Fibroblast of skin of right quadriceps (primary cell): ENCODE measurements at places on chromosomes 1 and 21.

- no peak for DNase-seq
Measured at GRCh38 chr1:230493264-230493663, 67.1 kb upstream of the PGBD5 start.

GRCh38 chr1:157597959-157598667, at the start of gene FCRL4:
Gene FCRL4, minus strand, starts transcription at chr1:157598085. Its CDS starts 141 bp downstream, at chr1:157597944.
- no peak for DNase-seq

DNA sequence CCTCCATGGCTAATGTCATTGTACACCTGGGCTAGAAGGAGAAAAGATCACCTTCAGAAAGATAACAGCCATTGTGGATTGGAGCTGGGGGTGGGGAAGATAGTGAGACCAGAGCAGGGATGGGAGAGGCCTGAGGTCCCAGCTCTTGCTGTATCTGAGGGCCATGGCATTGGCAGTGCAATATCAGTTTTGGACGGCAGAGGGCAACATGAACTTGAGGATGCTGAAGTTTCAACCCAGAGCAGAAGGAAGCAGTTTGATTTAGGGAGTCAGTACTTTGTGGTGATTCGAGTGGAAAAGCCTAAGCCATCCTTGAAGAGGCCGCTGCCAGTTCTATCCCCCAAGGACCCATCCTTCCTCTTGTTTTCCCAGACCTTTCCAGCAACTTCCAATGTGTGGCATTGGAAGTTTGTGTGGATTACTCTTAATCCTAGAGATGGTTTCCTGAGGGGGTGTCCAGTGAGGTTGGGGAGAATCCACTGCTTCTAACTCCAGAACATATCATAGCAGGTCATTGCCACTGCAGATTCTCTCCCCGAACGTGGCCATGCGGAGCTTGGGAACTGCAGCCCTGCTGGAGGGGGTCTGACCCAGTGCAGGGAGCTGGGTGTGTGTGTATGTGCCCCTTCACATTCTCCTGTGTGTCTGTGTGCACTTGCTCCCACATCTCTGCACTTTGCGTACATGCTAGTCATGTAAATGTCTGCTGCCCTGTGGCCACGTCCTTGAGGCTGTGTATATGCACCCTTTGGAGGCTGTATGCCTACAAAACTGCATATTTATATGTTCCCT, 24.1 kb downstream of the SLC26A9 start:
- DNase-seq = peak; percentile 81

DNA sequence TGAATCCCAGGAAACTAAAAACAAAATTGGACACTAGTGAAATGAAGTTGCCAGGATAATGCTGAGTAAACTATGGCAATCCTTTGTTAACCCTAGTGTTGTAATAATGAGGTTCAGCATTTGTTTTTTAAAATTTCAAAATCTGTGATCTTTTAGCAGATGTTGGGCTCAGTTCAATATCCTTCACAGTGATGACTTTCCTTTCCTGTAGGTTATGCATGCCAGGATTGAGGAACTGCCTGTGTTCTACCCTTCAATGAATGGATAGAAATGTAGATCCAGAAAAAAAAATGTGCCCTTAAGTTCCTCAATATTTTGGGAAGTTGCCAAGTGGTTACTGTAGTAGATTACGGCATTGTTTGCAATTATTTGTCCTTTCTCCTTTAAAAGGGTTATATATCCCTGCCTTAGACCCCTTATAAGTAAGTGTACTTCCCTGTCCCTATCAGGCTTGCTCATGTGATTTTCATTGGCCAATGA, 35.5 kb upstream of the IRF2BP2 start:
- DNase-seq = no peak

DNA sequence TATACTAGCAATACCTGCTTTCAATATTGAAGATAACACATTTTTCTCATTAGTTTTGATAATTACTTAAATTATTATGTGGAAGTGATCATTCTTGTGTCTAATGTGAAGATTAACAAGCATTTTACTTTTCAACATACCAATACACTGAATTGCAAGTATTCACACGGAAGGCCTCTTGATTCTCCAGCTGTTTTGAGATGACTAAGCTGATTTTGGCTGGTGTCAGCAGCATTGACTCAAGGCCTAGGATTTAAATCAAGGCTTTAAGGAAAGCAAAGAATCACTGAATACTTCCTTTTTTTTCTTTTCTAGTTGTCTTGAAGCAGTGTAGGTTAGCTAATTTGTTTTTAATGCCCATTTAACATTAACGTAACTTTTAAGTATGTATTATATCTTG, 373.7 kb downstream of the SRGAP2C start:
- peak; percentile 82 for DNase-seq

GRCh38 chr1:214451596-214451995, 99.8 kb downstream of the PTPN14 start:
- peak; percentile 77 for DNase-seq

- DNase-seq = peak; percentile 80
Measured at GRCh38 chr1:178465011-178465410, 31.8 kb downstream of the CLEC20A start.

GRCh38 chr1:63799820-63800219, 26.0 kb downstream of the ROR1 start:
- DNase-seq = peak; percentile 94

- no peak for DNase-seq
Measured at GRCh38 chr1:62113507-62113906, 81.1 kb upstream of the L1TD1 start.

- no peak for DNase-seq
Measured at GRCh38 chr1:101298663-101299062, 61.8 kb downstream of the S1PR1 start.

DNA sequence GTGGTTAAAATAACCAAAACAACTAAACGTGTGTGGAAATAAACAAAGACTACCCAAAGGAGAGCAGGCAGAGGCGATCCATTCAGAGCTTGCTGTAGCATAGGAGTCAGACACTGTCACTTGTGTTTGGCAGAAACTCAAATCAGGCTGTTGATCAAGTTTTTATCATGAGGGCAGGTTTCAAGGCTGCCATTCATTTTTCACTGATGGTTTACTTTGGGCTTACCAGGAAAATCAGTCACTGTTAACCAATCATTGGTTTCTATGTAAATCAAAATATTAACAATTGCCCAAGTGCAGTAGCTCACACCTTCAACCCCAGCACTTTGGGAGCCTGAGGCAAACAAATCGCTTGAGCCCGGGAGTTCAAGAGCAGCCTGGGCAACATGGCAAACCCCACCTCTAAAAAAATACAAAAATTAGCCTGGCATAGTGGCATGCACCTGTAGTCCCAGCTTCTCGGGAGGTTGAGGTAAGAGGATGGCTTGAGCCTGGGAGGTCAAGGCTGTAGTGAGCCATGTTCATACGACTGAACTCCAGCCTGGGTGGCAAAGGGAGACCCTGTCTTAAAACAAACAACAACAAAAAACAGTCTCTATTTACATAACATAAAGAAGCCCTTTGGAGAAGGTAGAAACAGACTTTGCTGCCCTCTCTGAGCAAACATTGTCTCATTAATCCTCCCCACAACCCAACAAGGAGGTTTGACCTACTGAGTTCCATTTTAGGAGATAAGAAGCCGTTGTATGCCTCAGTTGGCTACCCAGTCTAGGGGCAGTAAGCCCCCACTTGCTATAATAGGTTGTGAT, 21.1 kb upstream of the ETS2 start:
- DNase-seq = no peak

GRCh38 chr1:3959361-3959760, 59.3 kb upstream of the C1orf174 start:
- no peak for DNase-seq

DNA sequence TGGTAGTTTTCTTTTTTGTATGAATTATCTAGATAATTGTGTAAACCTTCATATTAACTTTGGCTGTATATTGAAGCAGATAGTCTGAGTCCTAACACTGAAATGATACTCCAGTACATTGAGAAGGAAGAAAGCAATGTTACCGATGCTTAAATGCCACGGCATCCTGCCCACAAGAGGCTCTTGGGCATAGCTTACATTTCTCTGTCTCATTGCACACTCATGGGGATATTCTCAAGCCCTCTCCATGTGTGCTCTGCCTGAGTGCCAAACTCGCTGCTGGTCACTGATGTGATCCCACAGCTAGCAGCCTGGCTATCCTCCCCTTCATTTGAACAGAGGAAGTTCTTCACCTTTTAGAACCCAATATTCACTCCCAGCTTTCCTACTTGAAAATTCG, 179.4 kb downstream of the TGFB2 start:
- DNase-seq = no peak

GRCh38 chr21:33831962-33832659, 83.5 kb downstream of the ATP5PO start:
- no peak for DNase-seq

GRCh38 chr1:21229246-21230000, 52.7 kb upstream of the EIF4G3 start:
- peak; percentile 69 for DNase-seq

- DNase-seq = no peak
Measured at GRCh38 chr1:58898739-58899586, 115.1 kb upstream of the JUN start.

DNA sequence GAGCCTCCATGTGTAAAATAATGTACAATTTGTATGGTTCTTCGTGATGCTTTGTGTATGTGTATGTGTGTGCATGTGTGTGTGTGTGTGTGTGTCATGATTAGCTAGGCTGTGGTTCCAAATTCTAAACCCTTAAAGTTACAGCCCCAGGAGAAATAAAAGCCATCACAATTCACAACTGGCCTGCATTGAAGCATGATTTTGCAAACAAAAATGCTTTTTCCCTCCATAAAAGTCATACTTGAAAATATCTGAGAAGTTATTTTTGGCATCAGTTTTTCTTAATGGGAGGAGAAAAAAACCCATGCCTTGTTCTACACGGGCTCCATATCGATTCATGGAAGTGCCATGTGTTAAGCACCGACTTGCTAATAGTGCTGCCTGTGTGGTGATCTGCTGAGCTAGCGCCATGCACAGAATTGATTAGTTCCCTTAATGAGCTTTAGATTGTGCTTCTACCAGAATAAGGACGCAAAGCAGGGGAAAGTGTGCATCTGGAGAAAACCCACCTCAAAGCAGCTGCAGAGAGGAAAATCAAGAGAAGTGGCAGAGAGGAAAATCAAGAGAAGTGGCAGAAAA, 207.3 kb downstream of the DSCAM start:
- peak; percentile 70 for DNase-seq

- DNase-seq = no peak
Measured at GRCh38 chr1:170691258-170691657, 27.3 kb downstream of the PRRX1 start.

DNA sequence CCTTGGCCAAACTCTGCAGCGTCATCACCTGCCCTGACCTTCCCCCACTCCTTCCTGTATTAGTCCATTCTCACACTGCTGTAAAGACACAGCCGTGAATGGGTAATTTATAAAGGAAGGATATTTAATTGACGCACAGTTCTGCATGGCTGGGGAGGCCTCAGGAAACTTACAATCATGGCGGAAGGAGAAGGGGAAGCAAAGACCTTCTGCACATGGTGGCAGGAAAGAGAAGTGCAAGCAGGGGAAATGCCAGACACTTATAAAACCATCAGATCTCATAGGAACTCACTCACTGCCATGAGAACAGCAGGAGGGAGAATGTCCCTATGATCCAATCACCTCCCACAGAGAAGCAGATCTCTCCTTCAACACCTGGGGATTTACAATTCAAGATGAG, 408.5 kb downstream of the PTPRU start:
- no peak for DNase-seq

GRCh38 chr1:38817267-38818174, 42.1 kb downstream of the RRAGC start:
- DNase-seq = no peak

DNA sequence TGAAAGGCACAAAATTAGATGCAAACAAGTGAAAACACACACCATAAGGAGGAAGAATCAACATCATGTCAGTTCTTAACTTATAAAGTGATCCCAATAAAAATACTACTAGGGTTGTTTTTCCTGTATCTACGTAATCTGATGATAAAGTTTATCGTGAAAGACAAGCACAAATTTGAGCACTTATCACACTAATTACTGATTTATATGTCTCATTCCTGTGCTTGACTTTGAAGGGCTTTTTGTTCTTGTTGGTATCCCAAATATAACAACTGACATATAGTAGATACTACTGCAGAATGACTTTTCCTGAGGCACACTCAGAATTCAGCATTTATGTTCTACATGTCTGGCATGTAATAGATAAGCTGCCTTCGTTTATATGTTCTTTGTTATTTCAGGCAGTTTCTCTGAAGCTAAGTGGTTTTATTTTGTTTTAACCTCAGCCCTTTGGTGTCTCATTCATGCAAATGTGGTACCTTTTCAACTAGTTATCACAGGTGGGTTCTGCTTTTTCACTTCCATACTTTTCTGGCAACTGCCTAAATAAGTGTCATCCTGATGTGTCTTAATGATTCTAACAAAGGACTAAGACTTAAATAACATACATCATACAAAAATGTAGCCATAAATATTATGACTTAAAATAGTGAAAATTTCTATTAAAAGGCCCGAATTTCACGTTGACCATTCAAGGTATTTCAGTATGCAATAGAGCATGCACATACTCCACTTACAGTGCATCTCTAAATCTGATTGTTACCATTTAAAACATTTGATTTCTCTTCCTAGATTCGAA, 73.2 kb downstream of the LRRC8C start:
- DNase-seq = no peak

DNA sequence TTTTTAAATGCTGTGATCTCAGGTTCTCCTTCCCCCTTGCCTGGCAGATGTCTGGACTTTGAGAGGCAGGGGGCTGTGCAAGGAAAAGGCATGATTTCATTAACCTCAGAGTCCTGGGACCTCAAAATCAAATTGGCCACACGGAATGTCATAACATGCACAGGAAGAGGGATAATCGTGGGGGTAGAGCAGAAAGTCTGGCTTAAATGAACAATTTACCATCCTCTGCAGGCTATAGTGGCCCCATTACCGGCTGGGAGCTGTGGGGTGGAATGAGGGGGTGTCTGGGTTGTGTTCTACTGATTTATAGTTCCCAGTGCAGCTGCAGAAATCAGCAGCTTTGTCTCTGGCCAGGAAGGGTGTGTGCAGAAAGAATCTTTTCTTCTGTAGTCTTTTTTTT, 10.8 kb downstream of the OPRD1 start:
- peak; percentile 73 for DNase-seq

GRCh38 chr1:4468386-4468785, 186.0 kb upstream of the AJAP1 start:
- DNase-seq = no peak
